ENCODE measurements at places on chromosomes 2 and 18.

DNA sequence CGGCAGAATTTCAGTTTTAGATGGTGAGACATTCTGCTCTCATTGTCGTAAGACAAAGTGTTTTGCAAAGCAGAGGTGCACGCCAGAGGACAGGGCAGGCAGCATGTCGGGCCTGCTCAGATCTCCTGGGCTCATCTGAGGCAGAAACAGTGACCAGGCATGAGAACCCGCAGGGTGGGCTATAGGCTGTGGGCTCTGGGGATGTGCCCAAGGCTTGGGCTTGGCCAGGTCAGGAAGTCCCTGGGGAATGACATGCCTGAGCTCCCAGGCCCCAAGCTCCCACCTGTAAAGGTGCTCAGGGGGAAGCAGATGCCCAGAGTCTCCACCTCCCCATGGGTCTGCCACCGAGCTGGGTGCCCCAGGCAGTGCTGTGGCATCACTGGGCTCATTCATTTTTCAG lies 35.3 kb downstream of the INHBB start:
- DNase-seq, result no peak

- no peak for DNase-seq
These were observed at the start of gene UCN for GRCh38 chr2:27308359-27308881. UCN (minus strand) TSS chr2:27308445; CDS start chr2:27307895, 550 bp downstream.

GRCh38 chr2:152620985-152621384 lies 96.3 kb downstream of the PRPF40A start:
- DNase-seq, result no peak

DNA sequence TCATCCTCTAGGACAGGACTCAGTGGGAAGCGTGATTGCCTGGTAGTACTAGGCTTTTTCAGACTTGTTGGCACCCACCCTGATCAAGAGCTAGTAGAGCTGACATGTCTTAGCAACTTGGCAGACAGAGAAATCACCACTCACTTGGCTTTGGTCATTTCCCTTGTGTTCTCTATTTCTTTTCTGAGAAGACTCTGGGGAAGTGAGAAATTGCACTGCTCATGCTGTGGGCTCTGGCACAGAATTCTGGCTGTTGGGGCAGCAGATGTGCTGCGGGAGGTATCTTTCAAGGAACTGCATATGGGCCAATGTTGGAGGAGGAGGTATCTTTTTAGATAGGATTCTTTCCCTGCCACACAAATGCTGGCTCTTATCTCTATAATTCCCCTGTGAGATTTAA lies 529.1 kb upstream of the MEX3C start:
- DNase-seq, result no peak

GRCh38 chr2:238053191-238053776 lies 7.5 kb upstream of the SCLY start:
- no peak for DNase-seq

DNA sequence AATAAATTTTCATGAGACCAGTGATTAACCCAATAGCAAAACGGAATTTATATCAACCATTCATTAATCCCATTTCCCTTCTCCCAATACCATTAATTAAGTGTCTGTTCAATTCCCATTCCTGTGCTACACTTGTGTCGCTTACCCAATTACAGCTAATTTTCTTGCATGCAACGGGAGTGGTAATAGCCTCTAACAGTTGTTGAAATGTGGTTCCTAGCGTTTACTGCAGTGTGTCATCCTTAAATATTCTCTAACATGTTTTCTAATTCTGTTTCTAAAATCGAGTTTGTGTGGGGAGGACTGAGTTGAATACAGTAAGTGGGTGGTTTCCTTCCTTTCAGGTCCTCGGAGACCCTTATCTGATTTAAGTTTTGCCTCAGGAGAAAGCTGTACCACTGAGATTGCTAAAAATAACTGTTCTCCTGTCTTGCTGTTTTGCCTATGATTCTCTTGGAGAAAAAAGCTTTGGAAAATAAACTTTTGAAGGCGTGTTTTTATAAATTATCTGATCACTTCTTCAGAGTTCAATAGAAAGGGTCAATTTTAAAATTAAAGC lies 59.3 kb upstream of the LRRTM1 start:
- no peak for DNase-seq

- no peak for DNase-seq
These were observed 814 bp downstream of the FKBP7 start for GRCh38 chr2:178477443-178478129.

- no peak for DNase-seq
These were observed 638.4 kb upstream of the POU3F3 start for GRCh38 chr2:104215269-104216161.

DNA sequence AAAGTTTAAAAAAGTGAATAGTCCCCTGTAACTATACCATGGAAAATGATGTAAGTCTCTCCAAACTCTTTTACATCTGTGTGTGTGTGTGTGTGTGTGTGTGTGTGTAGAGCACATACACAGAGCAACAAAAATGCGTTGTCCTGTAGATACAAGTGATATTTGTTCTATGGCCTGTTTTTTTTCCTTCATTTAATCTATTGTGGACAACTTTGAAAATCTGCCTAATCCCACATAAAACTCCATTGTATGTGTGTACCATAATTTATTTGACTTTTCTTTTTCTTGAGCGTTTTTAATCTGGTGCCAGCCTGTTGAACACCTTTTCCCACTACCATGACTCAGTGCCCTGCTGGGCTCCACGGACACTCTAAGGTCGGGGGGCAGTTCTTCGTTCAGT lies 52.3 kb upstream of the ELOA2 start:
- no peak for DNase-seq

GRCh38 chr18:10842861-10843260 lies 306.5 kb downstream of the PIEZO2 start:
- DNase-seq, result no peak

DNA sequence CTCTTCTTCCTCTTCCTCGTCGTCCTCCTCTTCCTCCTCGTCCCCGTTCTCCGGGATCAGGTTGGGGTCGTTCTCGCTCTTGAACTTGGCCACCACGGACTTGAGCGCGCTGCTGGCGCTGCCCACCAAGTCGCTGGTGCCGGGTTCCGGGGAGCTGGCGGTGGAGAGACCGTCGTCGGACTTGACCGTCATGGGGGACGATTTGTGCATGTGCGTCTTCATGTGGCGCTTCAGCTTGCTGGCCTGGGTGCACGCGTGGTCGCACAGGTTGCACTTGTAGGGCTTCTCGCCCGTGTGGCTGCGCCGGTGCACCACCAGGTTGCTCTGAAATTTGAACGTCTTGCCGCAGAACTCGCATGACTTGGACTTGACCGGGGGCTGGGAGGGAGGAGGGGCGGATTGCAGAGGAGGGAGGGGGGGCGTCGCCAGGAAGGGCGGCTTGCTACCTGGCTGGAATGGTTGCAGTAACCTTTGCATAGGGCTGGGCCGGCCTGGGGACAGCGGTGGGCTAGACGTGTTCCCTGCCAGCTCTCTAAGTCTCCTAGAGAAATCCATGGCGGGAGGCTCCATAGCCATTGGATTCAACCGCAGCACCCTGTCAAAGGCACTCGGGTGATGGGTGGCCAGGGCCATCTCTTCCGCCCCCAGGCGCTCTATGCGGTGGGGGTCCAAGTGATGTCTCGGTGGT lies 91.9 kb downstream of the BCL11A start:
- no peak for DNase-seq

GRCh38 chr2:19900931-19901441 lies 797 bp downstream of the TTC32 start:
- no peak for DNase-seq

- no peak for DNase-seq
These were observed 738.7 kb downstream of the EPHA4 start for GRCh38 chr2:220833446-220833845.

DNA sequence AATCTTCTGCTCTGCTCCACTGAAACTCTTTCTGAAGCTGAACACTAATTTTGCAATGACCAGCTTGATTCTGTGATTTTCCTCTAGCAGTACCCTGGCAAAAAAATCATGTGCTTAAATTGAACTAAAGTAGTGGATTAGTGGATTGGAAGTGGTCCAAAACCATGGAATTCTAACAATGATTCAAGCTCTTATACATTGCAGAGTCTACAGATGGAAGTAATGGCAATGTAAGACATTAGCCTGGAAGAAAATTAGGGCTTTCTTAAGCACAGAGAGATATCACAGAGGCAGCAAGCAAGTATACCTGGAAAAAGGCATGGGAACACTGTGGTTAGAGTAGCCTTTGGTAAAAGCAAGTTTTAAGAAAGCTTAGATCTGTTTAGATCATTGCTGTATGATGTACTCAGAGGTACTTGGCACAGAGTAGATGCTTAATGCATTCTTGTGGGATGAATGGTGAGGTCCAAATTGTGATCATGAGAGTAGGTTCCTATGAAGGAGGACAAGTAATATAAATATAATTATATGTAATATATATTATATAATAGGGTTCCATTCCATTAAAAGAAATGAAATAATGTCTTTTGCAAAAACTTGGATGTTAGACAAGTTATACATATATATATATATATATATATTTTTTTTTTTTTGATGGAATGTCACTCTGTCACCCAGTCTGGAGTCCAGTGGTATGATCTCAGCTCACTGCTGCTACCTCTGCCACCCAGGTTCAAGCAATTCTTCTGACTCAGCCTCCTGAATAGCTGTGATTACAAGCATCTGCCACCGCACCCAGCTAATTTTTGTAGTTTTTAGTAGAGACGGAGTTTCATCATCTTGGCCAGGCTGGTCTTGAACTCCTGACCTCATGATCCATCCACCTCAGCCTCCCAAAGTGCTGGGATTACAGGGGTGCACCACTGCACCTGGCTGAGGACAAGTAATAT lies 172.2 kb upstream of the SCN7A start:
- no peak for DNase-seq

DNA sequence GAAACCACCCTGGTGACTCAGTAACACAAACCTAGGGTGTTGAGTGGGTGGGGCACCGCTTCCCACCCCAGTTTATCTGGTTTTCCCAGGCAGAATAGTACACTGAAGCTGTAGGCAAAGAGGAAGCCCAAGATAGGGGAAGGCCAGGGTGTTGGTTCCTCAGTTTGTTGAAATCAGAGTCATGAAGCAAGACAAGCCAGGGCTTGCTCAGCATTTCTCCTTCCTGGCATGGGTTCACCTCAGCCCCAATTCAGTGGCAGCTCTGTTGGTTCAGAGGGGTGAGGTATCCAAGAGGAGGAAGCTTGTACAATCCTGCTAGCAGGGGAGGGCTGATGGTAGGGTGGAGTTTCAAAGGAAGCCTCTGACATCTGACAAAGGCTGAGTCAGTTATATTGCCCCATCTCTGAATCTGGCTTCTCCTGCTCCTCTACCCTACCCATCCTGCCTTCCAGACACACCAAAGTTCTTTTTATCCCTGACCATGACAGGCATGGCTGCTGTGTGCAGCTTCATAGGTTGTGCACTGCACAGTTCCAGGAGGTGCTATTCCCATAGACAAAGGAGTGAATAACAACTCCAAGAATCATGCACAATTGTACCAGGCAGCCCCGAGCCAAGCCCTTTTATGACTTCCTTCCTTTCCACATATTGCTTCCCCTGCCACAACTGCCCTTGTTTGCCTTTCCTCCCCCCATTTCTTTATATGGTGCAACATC lies 24.9 kb upstream of the RAB10 start:
- DNase-seq, result no peak

DNA sequence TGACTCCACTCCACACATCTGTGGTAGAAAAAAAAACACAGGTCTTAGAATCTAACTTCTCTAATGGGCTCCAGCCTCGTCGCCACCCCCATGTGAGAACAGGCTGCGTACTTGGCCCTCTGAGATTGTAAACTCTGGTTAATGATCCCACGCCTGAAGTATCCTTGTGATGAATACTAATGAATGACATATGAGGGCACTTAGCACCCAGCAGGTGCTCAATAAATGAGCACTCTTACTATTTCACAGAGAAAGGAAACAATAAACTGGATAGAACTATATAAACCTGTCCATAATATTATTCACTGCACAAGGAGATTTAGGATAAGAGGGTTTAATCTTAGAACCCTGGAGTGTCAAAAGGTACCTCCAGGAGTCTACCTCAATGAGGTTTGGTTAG lies 310.1 kb upstream of the HNRNPA3 start:
- DNase-seq, result no peak

All from BJ (cell line).